Stimulated activated CD8-positive, alpha-beta memory T cell treated with anti-CD3 and anti-CD28 coated beads, Interleukin-4, amount 100 ng/mL, for 4 hours (primary cell): ENCODE measurements at places on chromosomes 11 and 22.

GRCh38 chr11:68340003-68340767 is 27.8 kb downstream of the LRP5 start:
- DNase-seq: no peak

- no peak for DNase-seq
These were observed 1.4 kb upstream of the EMSY start for GRCh38 chr11:76443268-76443980.

DNA sequence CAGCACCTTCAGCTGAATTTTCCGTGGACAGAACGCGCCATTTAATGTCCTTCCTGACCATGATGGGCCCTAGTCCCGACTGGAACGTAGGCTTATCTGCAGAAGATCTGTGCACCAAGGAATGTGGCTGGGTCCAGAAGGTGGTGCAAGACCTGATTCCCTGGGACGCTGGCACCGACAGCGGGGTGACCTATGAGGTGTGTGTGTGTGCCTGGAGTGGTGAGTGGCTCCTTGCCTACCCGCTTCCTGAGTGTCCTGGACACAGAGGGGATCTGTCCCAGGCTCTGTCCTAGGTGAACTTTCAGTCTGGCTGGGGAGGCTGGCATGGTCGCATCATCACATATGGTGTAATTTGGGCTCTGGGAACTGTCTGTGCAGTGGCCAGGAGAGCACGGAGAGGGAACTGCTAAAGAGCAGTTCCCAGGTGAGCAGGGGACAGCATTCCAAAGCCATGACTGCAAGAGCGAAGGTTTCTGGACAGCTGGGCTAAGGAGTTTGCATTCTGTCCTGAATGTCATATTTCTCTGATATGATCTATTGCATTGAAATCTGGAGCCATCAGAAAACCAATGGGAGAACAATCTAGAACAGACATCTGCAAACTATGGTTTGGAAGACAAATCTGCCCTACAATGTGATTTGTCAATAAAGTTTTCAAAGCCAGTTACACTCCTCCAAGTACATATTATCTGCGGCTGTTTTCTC is 104.3 kb downstream of the RRAS2 start:
- DNase-seq: no peak

GRCh38 chr11:120837696-120838095 is 186.2 kb upstream of the TBCEL start:
- DNase-seq: no peak

GRCh38 chr22:48556222-48556621 is 1271.5 kb downstream of the BRD1 start:
- DNase-seq: no peak

DNA sequence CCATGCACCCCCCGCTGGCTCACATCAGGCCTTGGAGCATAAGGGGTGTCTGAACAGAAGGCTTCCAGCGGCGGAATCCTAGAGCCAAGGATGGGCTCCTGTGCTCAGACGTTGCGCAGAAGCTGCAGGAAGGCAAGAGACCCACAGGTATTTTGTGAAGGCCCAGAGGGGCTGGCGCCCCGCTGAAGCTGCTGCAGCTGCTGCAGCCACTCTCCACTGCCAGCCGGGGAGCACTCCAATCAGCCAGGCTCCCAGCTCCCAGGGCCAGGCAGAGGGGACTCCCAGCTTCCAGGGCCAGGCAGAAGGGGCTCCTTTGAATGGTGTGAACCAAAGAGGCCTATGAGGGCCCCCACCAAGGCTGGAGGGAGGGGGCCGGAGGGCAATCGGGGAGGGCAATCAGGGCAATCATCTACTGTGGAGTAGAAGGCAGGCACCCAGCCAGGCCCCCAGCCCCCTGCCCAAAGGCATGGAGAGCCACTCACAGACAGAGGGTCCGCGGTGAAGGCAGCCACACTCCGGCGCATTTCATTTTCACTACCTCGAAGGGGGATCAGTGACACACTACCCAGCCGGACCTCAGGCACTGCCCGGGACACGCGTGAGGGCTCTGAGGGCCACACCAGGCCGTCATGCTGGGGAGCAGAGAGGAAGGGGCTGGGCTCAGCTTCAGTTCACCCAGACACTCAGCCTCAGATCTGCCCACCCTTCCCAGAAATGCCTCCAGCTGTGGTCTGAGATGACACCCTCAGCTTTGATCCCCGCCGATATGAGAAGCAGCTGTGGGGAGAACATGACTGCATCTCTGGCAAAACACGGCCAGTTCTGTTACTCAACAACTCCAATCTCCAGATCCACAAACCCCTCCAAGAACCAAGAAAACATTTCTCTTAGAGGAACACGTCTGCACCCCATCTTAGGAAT is 11.6 kb upstream of the PDE2A start:
- no peak for DNase-seq

DNA sequence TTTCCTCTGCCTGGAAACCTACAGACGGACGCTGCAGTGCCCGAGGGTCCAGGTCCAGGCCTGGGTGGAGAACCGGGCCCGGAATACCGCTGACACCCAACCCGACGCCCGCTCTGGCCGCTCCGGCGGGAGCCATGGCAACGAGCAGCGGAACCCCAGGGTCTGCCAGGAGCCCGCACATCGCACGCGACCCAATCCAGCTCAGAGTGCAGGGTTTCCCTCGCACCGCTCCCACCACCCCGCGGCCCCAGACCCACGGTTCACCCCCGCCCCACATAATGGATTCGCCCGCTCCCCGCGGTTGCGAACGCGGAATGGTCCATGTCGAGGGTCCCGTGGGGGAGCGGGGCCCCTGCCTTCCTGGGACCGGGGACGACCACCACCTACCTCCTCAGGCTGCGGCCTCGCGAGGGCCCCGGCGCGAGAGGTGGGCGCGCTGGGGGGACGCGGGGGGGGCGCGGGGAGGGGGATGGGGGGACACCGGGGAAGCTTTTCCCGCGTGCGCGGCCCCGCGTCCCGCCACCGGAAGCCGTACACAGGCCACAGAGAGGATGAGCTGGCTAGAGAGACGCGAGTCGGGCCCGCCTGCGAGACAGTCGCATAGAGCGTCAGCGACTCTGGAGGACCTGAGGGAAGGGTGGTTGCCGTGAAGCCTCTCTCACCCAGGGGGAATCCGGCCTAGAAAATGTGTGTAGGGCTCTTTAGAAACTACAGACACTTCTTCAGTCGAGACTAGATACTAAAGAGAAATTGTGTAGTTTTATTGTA is at the start of gene SSRP1:
Gene SSRP1, minus strand, starts transcription at position 550 of the 768 bp plus-strand sequence. CDS start 771 bp downstream, outside the sequence.
- peak; percentile 78 for DNase-seq

GRCh38 chr11:283405-284104 is 5.3 kb downstream of the NLRP6 start:
- no peak for DNase-seq

DNA sequence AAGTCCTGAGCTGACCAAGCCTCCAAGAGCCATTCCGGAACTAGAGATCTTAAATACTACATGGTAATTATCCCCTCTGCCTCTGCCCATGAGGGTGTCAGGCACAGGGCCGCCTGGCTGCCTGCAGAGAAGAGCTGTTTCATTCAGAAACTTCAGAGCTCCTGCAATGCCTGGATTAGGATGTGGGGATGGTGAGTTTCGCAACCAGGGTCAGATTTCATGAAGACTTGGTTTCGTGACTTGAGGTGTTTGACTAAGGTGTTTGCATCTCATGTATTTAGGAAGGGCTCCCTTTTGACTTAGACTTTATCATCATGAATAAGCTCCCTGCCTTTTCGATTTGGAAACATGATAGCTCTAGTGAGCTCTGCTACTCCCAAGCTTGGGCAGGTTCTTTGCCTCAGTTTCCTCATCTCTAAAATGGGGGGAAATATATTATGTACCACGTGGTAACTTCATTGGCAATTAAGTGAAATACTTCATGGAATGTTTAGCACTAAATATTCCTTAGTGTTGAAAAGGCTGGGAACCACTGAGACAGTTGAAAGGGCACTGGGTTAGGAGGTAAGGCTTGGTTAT is 9.1 kb downstream of the TIMP3 start:
- DNase-seq: no peak

GRCh38 chr11:77213589-77214428 is 85.8 kb downstream of the MYO7A start:
- no peak for DNase-seq

DNA sequence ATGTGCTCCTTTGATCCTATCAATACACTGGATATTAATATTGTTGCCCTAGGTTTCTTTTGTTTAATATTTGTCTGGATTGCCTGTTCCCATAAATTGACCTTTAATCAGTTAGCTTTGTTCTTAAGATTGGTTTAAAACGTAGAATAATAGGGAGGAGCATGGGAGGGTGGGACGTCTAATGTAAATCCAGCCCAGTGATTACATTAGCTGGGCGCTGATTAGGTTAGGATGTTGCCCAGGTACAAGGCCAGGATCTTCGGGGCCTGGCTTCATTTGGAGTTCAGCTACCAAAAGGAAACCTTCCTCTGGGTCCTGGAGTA is at the start of gene SRSF8:
Gene SRSF8, plus strand, starts transcription at position 204 of the 323 bp plus-strand sequence. CDS start 308 bp downstream, outside the sequence.
- DNase-seq: no peak

DNA sequence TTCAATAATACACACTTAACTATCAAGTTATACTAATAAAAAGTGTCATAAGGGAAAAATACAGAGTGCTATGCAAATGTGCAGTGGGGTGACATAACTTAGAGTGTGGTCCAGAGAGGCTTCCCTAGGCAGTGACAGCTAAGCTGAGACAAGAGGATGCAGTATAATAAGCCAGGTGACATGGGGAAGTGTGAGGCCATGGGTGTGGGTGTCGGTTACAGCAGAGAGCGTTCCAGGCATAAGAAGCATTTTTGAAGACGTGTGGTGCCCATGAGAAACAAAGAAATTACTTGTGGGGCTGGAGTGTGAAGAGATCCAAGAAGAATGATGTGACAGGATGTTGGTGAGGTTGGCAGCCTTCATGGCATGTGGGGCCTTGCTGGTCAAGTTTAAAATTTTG is 78.1 kb upstream of the PICALM start:
- no peak for DNase-seq

GRCh38 chr22:44811141-44811540 is 58.8 kb downstream of the ARHGAP8 start:
- DNase-seq: no peak

- DNase-seq: no peak
These were observed at the start of gene FAM83F for GRCh38 chr22:39994566-39995392. FAM83F (plus strand) TSS chr22:39994954; CDS start chr22:39995043, 89 bp downstream.

GRCh38 chr22:27137871-27138337 is 480.5 kb downstream of the MIAT start:
- no peak for DNase-seq

DNA sequence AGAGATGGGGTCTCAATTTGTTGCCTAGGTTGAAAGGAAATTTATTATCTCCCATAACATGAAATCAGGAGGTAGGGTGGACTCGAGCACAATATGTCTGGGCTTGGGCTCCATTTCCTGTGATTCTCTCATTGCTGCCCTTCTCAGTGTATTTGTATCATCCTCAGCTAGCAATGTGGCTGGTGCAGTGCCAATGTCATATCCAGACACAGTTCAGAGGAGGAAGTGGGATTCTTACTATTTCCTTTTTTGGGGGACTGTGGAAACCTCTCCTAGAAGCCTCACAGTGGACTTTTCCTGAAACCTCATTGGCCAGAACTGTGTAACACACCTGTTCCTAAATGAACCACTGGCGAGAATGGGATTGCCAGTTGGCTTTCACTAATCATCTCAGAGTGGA is 21.0 kb upstream of the SWAP70 start:
- DNase-seq: no peak

DNA sequence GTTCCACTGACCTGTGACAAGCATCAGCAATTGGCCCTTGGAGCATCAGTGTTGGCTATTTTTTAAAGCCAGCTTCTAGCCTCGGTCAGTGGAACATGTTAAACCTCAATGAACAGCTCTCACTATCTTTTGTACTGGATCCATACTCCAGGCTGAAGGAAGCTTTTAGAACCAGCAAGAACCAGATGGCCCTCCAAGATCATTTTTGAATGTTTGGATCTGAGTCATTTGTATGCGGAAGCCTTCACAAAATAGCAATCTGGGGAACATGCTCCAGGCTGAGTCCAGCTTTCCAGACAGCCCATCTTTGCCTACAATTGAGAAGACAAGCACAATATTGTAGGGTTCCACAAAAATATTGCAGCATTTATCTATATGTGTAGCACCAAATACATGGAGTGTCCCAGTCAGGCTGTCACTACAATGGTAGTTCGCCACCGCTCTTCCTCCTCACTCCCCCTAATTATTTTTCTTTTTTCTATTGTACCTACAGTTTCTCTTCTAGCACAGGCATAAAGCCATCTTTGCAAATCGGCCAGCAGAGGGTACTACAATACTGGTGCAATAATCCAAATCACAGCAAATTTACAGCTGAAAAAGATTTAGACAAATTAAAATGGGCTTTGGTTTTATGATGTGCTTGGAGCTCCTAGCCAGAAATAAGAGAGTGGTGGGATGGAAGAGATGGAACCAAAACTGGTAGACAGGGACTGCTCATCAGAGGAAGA is 177.4 kb upstream of the BLID start:
- no peak for DNase-seq

GRCh38 chr11:101705972-101706371 is 122.2 kb upstream of the TRPC6 start:
- no peak for DNase-seq

DNA sequence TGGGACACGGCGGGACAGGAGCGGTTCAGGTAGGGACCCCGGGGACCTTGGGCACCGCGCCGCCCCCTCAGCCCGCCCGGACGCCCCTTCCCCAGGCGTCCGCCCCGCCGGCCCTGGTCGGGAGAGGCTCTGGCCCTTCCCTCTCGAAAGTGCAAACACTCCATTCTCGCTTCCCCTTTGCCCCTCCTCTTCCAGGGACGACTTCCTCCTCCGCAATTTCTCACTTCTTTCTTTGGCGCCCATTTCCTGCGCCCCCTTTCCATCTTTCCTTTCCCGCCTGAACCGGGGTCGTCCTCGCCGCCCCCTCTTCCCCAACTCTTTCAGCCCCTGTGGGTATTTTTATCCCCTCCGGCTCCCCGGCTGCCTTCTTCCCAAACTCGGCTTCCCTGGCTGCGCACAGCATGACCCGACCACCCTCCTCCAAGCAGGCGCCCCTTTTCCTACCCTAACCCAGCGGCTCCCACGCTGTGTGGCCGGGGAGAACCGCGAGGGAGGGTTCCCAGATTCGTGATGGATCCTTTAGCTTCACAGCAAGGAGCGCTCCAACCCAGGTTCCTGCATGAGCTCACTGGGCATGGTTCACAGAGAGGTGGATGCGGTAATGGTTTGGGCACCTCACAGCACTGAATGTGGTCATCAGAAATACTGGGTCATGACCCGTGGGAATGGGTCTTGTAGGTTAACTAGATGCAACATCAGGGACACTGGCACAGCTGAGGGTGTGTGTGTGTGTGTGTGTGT is 689 bp downstream of the RAB39A start:
- no peak for DNase-seq

DNA sequence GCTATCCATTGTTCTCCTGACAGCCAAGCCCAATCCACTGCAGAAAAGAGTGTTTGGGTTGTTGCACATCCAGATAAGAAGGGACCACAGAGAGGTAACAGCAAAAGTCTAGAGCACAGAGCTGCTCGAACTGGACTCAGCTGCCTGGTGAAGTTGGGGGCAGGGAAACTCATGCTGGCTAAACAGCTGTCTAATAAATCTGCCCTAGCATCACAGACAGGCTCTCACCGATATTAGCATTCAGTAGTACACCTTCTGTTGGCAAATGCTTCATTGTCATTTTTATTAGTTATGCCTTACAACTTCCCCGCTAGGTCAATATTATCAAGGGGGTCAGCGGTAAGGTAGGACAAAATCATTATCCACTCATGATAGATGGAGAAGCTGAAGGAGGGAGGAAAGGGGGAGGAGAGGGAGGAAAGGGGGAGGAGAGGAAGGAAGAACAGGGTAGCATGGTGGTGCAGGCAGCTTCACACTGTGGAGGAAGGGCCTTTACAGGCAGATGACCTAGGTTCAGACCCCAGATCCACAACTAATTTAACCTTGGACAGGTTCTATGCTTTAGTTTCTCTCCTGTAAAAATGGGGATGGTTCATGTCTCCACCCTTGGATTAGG is 102.7 kb downstream of the LARGE1 start:
- no peak for DNase-seq
